ENCODE measurements at places on chromosomes 5 and 9. TPM values are rescaled to one million over a fixed set of nuclear protein-coding genes. Genes with fewer than 3 reads are reported as not detected.

Gene AQP7
- not detected for total RNA-seq

Gene FGFR4
- total RNA-seq = 1.3 TPM

Gene GPR151
- not detected for total RNA-seq

Gene BRINP1
- total RNA-seq = 1.9 TPM

Gene SLC46A2
- not detected for total RNA-seq

Gene C5orf52
- not detected for total RNA-seq

Gene HK3
- not detected for total RNA-seq

Gene FAXDC2
- total RNA-seq = 10.0 TPM

Gene GFPT2
- 23.9 TPM for total RNA-seq

Gene ROPN1L
- 0.32 TPM for total RNA-seq

Gene ANXA2R
- 3.6 TPM for total RNA-seq

Measured in hair follicle dermal papilla cell (primary cell).